ENCODE measurements at places on chromosomes 1 and 21. TPM values are rescaled to one million over a fixed set of nuclear protein-coding genes. Genes with fewer than 3 reads are reported as not detected.

- peaks cover 19% of the 10 kb centered on the region for H3K27me3 ChIP-seq
- H3K27ac ChIP-seq, result no peak overlapping the region
- DNase-seq, result no peak
- no peak overlapping the region for H3K4me3 ChIP-seq
- H3K4me1 ChIP-seq, result peaks cover 36% of the 10 kb centered on the region
These were observed 9.9 kb downstream of the PDE9A start for GRCh38 chr21:42663200-42663750.

DNA sequence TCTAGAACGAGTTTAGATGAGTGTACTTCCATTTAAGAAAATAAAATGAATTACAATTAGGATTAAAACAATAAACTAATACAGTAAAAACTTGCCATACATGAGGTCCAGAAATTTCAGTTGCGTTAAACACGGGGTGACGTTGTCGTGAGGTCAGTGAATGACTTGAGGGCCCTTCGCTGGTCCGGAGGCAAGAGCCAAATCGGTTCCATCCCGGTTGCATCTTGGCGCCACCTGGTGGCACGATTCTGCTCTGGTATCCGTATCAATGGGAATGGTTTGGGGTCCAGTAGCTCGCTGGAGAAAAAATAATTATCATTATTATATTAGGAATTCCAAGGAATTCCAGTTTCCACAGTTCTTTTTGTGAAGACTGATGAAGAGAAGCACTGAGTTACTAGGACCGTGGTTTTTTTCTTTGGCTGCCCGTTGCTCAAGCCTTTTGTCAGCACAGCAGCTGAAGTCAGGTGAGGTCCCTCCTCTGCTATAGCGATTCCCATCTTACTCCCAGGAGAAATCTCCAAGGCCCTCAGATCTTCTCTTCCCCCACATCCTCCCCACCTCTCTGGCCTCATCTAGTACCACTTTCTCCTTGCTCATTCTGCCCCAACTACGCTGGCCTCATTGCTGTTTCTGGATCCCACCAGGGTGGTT lies 161.4 kb downstream of the SLC35F3 start:
- no peaks in the 10 kb centered on the region for H3K4me1 ChIP-seq
- peaks cover 6% of the 10 kb centered on the region for H3K27me3 ChIP-seq
- no peak overlapping the region for H3K4me3 ChIP-seq
- no peak overlapping the region for H3K27ac ChIP-seq

Gene OR2L3
- not detected for total RNA-seq

Gene C1orf226
- 8.7 TPM for total RNA-seq

DNA sequence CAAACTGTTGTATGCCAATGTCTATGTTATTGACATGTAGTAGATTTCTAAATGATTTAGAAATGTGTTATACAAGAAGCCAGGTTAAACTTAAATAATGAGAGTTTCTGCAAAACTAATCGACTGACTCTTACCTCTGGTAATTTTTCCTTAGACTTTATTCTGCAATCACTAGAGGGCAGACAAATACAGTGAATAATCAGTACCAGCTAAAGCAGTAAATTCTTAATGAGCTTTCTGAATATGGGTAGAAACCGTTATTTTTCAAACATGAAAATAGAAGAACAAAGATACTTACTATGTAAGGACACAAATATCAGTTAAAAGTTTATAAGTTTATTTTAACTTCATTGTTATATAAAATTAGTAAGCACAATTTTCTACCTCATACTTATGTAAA lies 97.9 kb upstream of the RGS1 start:
- no peaks in the 10 kb centered on the region for H3K27me3 ChIP-seq
- H3K4me3 ChIP-seq, result no peak overlapping the region
- peaks cover 14% of the 10 kb centered on the region for H3K4me1 ChIP-seq
- no peaks in the 10 kb centered on the region for H3K36me3 ChIP-seq
- no peak overlapping the region for H3K27ac ChIP-seq
- no peak for DNase-seq

GRCh38 chr1:10841118-10841517 lies 44.7 kb upstream of the CASZ1 start:
- no peak overlapping the region for H3K4me3 ChIP-seq
- H3K27me3 ChIP-seq, result peaks cover 36% of the 10 kb centered on the region
- H3K27ac ChIP-seq, result no peak overlapping the region

GRCh38 chr1:223750730-223751570 lies 38.6 kb downstream of the CAPN2 start:
- DNase-seq, result no peak
- H3K27ac ChIP-seq, result no peak overlapping the region
- peaks cover 30% of the 10 kb centered on the region for H3K4me1 ChIP-seq
- no peaks in the 10 kb centered on the region for H3K27me3 ChIP-seq
- H3K36me3 ChIP-seq, result peaks cover 78% of the 10 kb centered on the region
- H3K4me3 ChIP-seq, result no peak overlapping the region
